ENCODE measurements at places on chromosomes 16 and 17.
A peak's percentile ranks its signal among the peaks of the same experiment; 100 is the strongest.

GRCh38 chr16:88505405-88506082, 52.5 kb downstream of the ZFPM1 start:
- DNase-seq = peak; percentile 37

- DNase-seq = no peak
These were observed 221.3 kb downstream of the SEC14L1 start for GRCh38 chr17:77361986-77362620.

DNA sequence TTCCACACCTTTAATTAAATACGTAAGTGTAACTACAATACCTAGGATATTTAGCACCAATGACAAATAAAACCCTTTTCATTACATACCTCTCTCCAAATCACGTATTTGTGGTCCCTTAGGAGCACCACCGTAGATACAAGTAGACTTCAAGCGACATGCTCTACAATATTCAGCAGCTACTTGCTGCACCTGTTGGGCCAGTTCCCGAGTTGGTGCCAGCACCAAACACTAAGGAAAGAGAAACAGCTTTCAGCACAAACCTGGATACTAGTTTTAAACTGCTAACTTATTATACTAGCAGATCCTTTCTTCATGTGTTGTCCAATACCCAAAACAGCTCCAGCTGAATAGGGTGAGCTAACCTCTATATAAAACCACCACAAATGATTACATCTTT, 2.7 kb downstream of the DDX5 start:
- DNase-seq = no peak

DNA sequence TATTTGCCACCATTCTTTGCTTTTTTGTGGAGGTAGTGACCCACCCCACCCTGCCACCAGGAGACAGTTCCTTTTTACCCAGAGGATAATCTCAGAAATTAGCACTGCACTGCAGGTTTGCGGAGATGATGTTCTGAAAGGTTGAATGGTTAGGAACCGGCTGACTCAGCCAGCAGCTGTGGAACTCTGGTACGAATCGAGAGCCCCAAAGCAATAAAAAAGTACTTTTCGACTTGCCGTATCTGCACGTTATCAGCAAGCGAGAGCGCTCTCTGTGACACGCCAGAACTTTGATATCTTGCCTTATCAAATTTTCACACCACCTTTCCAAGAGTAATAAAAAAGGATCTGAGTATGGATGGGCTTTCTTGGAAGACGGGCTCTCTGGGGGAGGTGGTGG, 96.3 kb upstream of the EEF2KMT start:
- no peak for DNase-seq

DNA sequence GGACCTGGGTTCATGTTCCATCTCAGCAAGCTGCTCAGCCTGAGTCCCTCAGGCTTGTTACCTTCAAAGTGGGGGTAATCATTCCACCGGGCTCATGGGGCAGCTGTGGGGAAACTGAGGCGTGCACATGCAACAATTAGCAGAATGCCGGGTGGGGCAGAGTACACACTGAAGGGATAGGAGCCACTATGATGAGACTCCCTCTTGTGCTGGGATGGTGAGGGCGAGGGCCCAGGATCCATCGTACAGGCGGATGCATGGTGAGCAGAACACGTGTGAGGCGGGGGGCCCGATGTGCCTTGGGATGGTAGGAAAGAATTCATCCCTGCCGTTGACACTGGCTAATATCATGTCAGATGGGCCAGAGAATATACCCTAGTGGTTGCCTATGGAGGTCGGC, 25.5 kb upstream of the MAP3K14 start:
- DNase-seq = no peak

DNA sequence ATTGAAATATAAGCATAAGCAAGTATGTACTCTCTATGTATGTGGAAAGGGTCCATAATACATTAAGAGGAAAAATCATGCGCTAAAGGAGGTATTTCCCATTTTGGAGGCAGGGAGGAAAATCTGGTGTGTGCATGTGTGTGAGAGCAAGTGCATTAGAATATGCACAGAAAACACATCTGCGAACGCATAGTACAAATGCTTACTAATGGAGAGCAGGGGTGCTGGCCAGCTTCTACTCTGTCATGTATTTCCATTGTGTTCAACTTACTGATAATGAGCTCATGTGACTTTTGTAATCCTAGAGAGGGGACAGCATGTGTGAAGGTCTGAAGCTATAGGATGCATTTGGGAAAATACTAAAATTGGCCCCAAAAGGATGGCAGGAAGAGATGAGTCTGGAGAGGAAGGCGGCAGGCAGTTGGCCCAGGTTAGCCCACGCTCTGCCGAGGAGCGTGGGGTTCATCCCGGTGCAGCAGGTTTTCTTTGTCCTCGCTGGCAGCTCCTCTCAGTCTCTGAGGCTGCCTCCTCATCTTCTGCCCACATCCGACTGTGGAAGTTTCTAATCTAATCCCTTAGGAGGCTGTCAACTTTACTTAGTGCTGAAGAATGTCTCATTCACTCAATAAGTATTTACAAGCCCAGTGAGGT, 17.8 kb upstream of the KSR1 start:
- no peak for DNase-seq

- DNase-seq = no peak
These were observed 20.3 kb downstream of the ALOX15B start for GRCh38 chr17:8059131-8059530.

GRCh38 chr17:49003557-49004511, 6.6 kb downstream of the IGF2BP1 start:
- no peak for DNase-seq

DNA sequence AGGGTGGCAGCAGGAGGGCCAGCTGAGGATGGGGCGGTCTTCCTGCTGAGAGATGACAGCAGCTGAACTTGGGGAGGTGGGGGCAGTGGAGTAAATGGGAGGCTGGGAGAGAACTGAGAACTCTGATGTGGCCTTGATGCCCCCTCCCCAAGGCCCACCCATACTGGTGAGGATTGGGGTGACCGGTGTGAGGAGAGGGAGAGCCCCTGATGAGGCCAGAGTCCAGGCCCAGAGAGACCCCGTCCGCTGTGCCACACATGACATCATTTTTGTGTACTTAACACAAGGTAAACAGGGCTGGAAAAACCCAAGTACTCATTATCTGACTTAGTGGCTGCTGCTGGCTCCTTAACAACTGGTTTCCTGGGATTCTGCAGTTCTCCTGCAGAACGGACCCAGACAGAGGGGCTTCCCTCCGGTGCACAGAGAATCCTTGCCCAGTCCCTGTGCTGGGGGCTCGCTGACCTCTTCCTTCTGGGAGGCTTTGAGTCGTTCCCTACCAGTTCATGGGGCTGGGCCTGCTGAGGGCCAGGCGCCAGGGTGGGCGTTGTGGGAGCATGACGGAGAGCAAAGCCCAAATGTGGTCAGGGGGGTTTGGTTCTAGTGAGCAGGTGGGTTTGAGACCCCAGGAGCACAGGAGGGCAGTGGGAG, 207.6 kb downstream of the RAB11FIP4 start:
- DNase-seq = no peak

GRCh38 chr17:49779156-49779738, 9.2 kb upstream of the KAT7 start:
- no peak for DNase-seq

DNA sequence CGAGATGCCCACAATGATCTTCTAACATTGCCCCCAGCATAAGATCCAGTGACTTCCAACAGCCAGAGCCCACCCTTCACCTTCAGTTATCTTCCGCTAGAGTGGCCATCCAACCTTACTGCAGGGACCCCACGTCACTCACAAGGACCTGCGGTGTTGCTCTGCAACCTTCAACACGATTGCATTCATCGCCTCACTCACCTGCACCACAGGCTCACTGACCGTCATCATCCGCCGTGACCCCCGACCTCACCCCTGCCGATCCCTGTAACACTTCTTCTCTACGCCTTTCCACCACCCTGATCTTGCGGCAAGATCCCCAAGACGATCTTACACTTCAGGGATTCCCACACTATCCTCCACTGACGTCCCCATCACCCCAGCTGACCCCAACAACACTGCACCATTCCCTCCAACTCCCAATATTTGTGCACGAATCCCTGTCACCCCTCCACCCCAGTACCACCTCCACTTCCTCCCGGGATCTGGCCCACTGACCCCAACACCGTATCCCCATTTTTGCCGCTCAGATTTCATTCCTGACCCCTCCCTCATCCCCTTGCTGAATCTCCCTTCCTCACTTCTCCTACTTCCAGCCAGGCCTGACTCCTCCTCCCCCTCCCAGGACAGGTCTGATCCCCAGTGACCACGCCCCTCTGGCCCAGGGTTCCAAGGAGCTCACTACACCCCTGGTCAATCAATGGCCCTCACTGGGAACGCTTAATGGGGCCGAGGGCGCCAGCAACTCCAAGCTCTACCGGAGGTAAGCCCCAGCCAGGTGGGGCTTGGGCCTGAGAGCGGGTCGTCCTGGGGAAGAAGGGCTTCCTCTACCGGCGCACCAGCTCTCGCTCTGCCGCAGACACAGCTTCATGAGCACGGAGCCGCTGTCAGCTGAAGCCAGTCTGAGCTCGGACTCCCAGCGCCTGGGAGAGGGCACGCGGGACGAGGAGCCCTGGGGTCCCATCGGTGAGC, 7.6 kb downstream of the RUNDC3A start:
- DNase-seq = no peak

DNA sequence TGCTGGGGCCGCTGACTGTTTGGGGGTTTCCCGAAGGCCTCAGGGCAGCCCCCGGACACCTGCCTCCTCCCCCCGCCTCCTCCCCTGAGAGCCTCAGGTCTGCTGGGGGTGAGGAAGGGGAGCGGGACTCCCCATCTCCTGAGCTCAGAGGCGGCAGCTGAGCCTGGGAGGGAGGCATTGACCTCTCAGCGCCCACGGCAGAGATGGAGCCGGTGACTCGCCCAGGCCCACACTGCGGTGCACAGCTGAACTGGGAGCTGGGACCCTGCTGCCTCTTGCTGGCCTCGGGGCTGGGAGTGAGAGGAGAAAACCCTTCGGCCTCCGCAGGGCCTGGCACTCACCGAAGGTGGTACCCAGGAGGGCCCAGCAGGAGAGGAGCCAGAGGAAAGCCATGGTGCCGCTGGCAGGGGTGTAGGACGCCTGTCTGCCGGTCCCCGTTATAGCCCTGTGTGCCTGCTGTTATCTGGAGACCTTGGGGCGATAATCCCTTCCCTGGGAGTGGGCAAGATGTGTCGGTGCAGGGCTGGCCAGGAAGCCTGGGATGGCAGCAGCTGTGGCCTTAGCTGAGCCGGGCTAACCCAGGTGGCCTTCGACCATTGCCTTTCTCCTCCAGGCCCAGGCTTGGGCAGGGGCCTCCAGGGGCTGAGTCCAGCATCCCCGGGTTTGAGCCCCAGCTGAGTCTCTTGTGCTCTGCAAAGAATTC, at the start of gene CTRB2:
CTRB2 (minus strand) TSS at position 413 of the 703 bp plus-strand sequence; CDS start at position 393, 20 bp downstream.
- DNase-seq = no peak

GRCh38 chr17:80292521-80292971, 31.9 kb downstream of the RNF213 start:
- DNase-seq = no peak

DNA sequence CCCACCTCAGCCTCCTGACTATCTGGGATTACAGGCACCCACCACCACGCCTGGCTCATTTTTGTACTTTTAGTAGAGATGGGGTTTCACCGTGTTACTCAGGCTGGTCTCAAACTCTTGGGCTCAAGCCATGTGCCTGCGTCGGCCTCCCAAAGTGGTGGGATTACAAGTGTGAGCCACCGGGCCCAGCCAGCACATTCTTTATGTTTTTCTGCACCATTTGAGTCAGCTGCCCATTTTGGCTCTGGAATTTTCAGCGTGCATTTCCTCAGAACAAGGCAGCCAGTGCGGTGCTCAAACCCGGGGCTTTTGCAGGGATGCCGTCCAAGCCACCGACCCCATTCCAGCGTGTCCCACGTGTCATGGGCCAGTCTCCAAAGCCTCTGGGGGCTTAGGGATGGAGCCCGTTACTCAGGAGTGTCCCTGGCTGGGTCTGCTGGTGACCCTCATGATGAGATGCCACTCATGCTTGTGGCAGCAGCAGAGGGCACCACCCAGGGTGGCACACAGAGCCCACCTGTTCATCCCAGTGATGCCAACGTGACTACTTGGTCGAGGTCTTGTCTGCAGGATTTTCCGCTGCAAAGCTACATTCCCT, 3.7 kb upstream of the RAB40C start:
- no peak for DNase-seq

DNA sequence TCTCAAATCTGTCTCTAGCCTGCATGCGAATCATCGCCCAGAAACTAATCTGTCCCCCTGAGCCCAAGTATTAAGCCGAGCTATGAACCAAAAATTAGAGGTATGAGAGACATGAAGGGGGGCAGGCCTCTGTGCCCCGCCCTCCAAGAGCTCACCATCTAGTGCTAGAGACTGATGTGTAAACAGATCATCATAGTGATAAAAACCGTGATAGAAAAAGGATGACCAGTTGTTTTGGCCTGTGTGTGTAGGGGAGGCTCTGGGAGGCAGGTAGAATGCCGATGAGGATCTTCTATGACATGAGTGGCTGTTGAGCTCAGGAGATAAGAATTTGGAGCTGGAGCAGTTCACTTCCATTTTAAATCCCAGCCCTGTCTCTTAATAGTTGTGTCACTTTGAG, 89.1 kb upstream of the TBX2 start:
- no peak for DNase-seq

All from stimulated activated CD8-positive, alpha-beta memory T cell treated with anti-CD3 and anti-CD28 coated beads, Interleukin-4, amount 100 ng/mL, for 4 hours (primary cell).